CD8-positive, alpha-beta memory T cell (primary cell): ENCODE measurements at places on chromosomes 7 and 10. TPM values are rescaled to one million over a fixed set of nuclear protein-coding genes. Genes with fewer than 3 reads are reported as not detected.

ZNF425 gene
- 1.4 TPM for total RNA-seq

ASB10 gene
- total RNA-seq: not detected

ATP6V0A4 gene
- not detected for total RNA-seq

GDF10 gene
- 0.24 TPM for total RNA-seq

VWDE gene
- 0.71 TPM for total RNA-seq

YWHAG gene
- total RNA-seq: 151 TPM

CPN1 gene
- not detected for total RNA-seq

NPSR1 gene
- total RNA-seq: not detected

SPDYE5 gene
- not detected for total RNA-seq

COL13A1 gene
- total RNA-seq: not detected

KLF14 gene
- total RNA-seq: not detected

GNA12 gene
- total RNA-seq: 20.6 TPM

PLPP4 gene
- not detected for total RNA-seq

C10orf143 gene
- 6.7 TPM for total RNA-seq

CPEB3 gene
- total RNA-seq: 2.1 TPM

IPMK gene
- total RNA-seq: 7.0 TPM

NSMCE4A gene
- total RNA-seq: 67.8 TPM

SLC35B4 gene
- total RNA-seq: 20.5 TPM

C7orf33 gene
- total RNA-seq: not detected

C10orf53 gene
- not detected for total RNA-seq
